ENCODE measurements at places on chromosomes 2 and 18. TPM values are rescaled to one million over a fixed set of nuclear protein-coding genes. Genes with fewer than 3 reads are reported as not detected.

DNA sequence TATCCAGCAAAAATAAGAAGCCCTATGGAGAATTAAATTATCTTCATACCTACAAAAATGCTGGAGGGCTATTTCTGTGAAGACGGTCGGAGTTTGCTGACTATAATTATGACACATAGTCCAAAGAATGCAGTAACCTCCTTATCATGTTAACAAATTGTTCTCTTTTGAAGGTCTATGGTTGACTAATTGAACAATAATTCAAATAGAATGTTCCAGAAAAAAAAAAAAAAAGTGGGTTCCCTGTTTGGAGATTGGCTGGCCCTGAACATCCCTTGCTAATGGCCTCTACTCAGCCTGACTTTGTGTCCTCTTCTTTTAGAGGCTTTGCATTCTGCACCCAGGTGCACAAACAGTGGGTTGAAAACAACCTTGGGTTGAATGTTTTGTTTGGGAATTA lies 82.8 kb upstream of the CCBE1 start:
- no peaks in the 10 kb centered on the region for H3K27me3 ChIP-seq
- H3K4me1 ChIP-seq = no peaks in the 10 kb centered on the region
- H3K4me3 ChIP-seq = no peak overlapping the region
- no peak for DNase-seq
- H3K27ac ChIP-seq = no peak overlapping the region
- H3K36me3 ChIP-seq = no peaks in the 10 kb centered on the region

NYAP2 gene
- total RNA-seq = not detected

GRCh38 chr2:231394211-231395141 lies 1.0 kb upstream of the B3GNT7 start:
- peak; percentile 59 for DNase-seq
- no peak overlapping the region for H3K27ac ChIP-seq
- H3K4me3 ChIP-seq = peak overlapping the region; percentile 61

GRCh38 chr2:220703279-220703678 lies 868.8 kb downstream of the EPHA4 start:
- H3K4me3 ChIP-seq = no peak overlapping the region
- H3K27ac ChIP-seq = no peak overlapping the region
- no peaks in the 10 kb centered on the region for H3K36me3 ChIP-seq
- H3K27me3 ChIP-seq = no peaks in the 10 kb centered on the region
- DNase-seq = no peak

- H3K36me3 ChIP-seq = no peaks in the 10 kb centered on the region
- H3K4me1 ChIP-seq = peaks cover 11% of the 10 kb centered on the region
- peaks cover 53% of the 10 kb centered on the region for H3K27me3 ChIP-seq
Observed at GRCh38 chr2:239811111-239811781, 213.9 kb downstream of the NDUFA10 start.

DNA sequence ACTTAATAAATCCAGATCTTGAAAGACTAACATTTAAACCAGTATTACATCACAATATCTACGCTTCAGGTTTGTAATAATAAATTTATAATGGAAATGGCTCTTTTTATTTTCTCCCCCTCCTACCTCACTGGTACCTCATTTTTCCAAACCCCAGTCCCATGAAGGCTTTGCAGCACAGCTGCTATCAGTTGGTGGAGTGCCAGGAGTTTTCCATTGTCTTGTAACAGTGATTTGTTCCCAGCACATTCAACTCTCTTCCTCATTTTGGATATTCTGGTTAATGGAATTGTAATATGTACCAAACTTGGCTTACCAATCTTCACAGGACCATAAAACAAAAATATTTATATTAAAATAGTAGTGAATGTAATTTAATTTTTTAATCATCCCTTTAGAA lies 91.2 kb downstream of the VRK2 start:
- H3K4me3 ChIP-seq = no peak overlapping the region
- no peaks in the 10 kb centered on the region for H3K4me1 ChIP-seq
- H3K27me3 ChIP-seq = no peaks in the 10 kb centered on the region
- H3K36me3 ChIP-seq = no peaks in the 10 kb centered on the region

GRCh38 chr2:22579341-22579740 lies 805.6 kb upstream of the KLHL29 start:
- H3K27me3 ChIP-seq = no peaks in the 10 kb centered on the region
- H3K27ac ChIP-seq = no peak overlapping the region
- H3K4me1 ChIP-seq = no peaks in the 10 kb centered on the region
- DNase-seq = no peak
- no peak overlapping the region for H3K4me3 ChIP-seq
- H3K36me3 ChIP-seq = no peaks in the 10 kb centered on the region

SLC5A7 gene
- total RNA-seq = not detected

IL1R2 gene
- total RNA-seq = 3.6 TPM

SNX17 gene
- 94.9 TPM for total RNA-seq

- peaks cover 38% of the 10 kb centered on the region for H3K4me1 ChIP-seq
- no peak overlapping the region for H3K4me3 ChIP-seq
- no peak for DNase-seq
Observed at GRCh38 chr2:6913415-6914157, 3.6 kb upstream of the RNF144A start.

DNA sequence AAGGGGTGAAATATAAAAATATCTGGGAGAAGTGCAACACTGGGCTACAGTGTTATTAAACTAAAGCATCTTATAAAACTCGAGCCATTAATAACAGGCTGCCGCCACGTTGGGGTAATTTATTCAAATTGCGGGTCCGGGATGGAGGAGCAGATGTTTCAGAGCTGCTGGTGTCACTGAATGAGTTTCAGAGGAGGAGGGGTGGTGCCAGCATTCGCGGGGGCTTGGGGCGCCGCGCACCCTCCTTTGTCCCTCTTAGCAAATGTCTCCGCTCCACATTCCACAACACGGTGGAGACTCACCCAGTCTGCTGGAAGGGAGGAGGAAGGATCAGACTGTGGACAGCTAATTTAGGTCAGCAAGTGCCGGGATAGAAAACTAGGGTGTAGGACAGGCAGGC lies 260.5 kb downstream of the CELF4 start:
- H3K36me3 ChIP-seq = no peaks in the 10 kb centered on the region
- H3K27ac ChIP-seq = no peak overlapping the region

GRCh38 chr2:221529943-221530652 lies 42.0 kb downstream of the EPHA4 start:
- H3K4me3 ChIP-seq = no peak overlapping the region
- H3K4me1 ChIP-seq = no peaks in the 10 kb centered on the region
- no peak for DNase-seq
- no peak overlapping the region for H3K27ac ChIP-seq

FHOD3 gene
- not detected for total RNA-seq

- peaks cover 23% of the 10 kb centered on the region for H3K4me1 ChIP-seq
- H3K4me3 ChIP-seq = no peak overlapping the region
- H3K27me3 ChIP-seq = no peaks in the 10 kb centered on the region
- no peaks in the 10 kb centered on the region for H3K36me3 ChIP-seq
Observed at GRCh38 chr18:9824474-9824832, 61.3 kb upstream of the TXNDC2 start.

REG3A gene
- total RNA-seq = not detected

- peaks cover 25% of the 10 kb centered on the region for H3K4me1 ChIP-seq
- H3K27me3 ChIP-seq = no peaks in the 10 kb centered on the region
- H3K27ac ChIP-seq = peak overlapping the region; percentile 82
- H3K4me3 ChIP-seq = peak overlapping the region; percentile 62
- no peak for DNase-seq
Observed at GRCh38 chr18:50373561-50374219, 1.2 kb upstream of the SKA1 start.

GRCh38 chr2:234081970-234082822 lies 31.7 kb downstream of the SPP2 start:
- DNase-seq = peak; percentile 46
- no peak overlapping the region for H3K4me3 ChIP-seq
- no peak overlapping the region for H3K27ac ChIP-seq
- H3K36me3 ChIP-seq = no peaks in the 10 kb centered on the region
- 0 out of 2 replicates have a peak, but pooled peaks cover 11% of the 10 kb centered on the region for H3K4me1 ChIP-seq

- H3K4me3 ChIP-seq = peak overlapping the region; percentile 91
- H3K4me1 ChIP-seq = peaks cover 30% of the 10 kb centered on the region
- H3K27ac ChIP-seq = peak overlapping the region; percentile 52
- H3K36me3 ChIP-seq = no peaks in the 10 kb centered on the region
- no peaks in the 10 kb centered on the region for H3K27me3 ChIP-seq
- DNase-seq = no peak
Observed at GRCh38 chr2:26764906-26765305, 822 bp downstream of the SLC35F6 start.

DNA sequence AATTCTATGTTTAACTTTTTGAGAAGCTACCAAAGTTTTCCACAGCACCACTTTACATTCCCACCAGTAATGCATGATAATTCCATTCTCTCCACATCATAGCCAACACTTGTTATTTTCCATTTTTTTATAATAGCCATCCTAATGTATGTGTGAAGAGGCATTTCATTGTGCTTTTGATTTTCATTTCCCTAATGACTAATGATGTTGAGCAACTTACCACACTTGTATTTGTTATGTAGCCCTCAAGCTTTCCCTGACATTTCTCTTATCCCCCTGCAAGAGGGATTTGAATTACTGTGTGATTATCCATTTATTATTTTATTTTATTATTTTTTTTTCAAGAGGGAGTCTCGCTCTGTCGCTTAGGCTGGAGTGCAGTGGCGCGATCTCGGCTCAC lies 23.6 kb upstream of the SOS1 start:
- H3K4me1 ChIP-seq = peaks cover 27% of the 10 kb centered on the region
- H3K27ac ChIP-seq = no peak overlapping the region
- no peak for DNase-seq

SERPINB4 gene
- total RNA-seq = not detected
